ENCODE measurements at places on chromosomes 5 and 9.

GRCh38 chr9:14909961-14910805 lies at the start of gene FREM1:
FREM1 (minus strand) TSS chr9:14910428; CDS start chr9:14868977, 41,451 bp downstream.
- DNase-seq, result no peak

DNA sequence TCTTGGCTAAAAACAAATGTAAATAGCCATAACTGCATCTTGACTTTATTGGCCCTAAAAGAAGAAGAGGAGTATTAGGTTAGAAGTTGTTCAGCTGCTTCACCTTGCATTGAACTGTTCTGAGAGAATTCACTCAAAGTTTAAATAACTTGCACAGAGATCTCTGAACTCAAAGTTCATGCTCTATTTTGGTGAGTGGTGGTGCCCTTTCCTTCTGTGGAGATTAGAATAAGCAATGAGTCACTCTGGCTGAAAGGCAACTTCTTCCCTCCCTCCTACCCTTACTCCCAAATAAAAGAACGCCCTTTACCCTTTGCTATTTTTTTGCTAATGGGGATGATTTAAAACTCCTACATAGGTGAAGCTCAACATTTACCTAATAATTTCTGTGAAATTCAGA lies 48.9 kb downstream of the ERMP1 start:
- DNase-seq, result no peak

DNA sequence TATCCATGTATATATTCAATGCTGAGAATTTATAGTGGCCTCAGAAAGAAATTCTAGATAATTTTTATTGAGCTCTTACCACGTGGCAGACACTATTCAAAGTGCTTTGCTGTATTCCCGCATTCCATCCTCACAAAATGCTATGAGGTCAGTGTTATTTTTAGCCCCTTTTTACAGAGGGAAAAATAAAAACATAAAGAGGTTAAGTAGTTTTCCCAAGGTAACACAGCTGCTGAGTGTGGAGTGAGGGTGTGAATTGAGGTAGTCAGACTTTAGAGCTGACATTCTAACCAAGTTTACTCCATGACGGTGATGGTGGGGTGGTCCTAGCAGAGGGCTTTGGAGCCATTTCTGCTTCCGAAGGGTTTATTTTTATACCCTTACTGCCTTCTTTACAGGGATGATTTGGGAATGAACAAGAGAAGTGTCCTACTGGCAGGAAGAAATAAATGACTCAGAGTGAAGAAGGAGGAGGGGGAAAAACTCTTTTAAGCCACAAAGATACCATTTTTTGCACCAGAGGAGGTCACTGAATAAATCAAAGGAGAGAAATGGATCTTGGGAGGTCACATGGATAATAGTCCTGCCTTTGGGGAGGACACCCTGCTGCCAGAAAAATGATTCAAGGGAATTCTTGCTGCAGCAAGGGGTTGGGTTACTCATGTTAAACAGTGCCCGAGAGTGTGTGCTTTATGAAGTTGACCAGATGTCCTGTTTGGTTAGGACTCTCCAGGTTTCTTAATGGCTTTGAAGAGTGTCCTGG lies 76.1 kb downstream of the HMHB1 start:
- no peak for DNase-seq

GRCh38 chr9:76374783-76375559 lies 19.3 kb downstream of the RFK start:
- no peak for DNase-seq

- no peak for DNase-seq
These were observed 1964.0 kb upstream of the CDH6 start for GRCh38 chr5:29229461-29229860.
